ENCODE measurements at places on chromosomes 2 and 18.

- H3K4me1 ChIP-seq = peaks cover 36% of the 10 kb centered on the region
- H3K36me3 ChIP-seq = peaks cover 17% of the 10 kb centered on the region
- peak overlapping the region; percentile 75 for H3K4me3 ChIP-seq
- no peaks in the 10 kb centered on the region for H3K27me3 ChIP-seq
These were observed 244.3 kb downstream of the FAM210A start for GRCh38 chr18:13481820-13482617.

DNA sequence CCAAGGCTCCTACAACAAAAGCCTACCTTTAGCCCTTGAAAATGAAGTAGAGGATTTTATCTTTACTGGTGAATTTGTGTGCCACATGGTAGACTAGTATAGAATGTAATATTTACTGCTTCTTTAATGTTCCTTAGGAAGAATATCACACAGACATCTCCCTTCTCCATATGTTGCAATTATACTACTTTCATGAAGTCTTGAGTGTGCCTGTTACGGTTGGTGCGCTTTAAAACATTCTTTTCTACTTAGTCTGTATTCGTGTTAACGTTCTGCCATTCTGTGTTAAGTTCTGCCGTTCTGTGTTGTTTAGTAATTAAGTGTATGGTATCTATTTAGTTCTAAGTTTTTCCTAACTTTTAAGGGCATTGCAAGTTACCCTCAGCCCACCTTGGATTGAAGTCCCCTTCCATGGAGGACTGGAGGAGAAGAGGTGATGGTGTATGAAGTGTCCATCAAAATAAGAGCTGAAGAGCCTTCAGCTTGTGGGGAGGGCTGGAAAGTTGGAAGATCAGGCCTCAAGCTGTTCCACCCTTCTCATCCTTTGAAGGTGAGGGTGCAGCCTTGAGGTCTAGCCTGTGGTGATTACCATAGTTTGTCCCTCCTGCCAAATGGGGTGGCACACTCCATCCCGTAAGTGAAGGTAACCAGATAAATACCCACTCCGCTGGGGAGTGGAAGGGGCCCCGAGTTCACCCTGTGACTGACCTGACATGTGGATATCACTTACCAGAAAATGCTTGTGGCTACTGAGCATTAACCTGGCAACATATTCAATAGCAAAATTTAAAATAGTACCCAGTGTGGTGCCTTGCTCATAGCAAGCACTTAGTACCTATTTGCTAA lies 131.3 kb downstream of the SPTBN1 start:
- H3K4me3 ChIP-seq = no peak overlapping the region
- H3K27me3 ChIP-seq = no peaks in the 10 kb centered on the region
- H3K4me1 ChIP-seq = peaks cover 96% of the 10 kb centered on the region
- no peak for DNase-seq

GRCh38 chr2:216690456-216690852 lies 4.9 kb downstream of the IGFBP5 start:
- no peak for DNase-seq
- no peak overlapping the region for H3K27ac ChIP-seq
- peaks cover 25% of the 10 kb centered on the region for H3K4me1 ChIP-seq
- H3K4me3 ChIP-seq = no peak overlapping the region

DNA sequence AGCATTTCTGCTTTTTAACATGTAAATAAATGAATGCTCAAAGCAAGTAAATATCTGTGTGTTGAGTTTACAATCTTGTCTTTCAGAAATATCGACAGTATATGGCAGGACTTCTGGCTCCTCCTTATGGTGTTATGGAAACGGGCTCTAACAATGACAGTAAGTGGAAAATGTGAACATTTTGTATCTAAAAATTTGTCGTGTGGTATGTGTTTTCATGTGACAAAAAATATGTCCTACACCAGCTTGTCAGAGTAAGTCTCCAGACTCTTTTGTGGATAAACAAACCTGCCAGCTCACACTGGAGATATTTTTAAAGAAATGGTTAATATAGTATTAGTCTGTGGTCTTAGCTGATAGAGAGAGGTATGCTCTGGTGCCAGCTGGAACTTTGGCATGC lies 157.9 kb upstream of the MAP3K20 start:
- no peaks in the 10 kb centered on the region for H3K36me3 ChIP-seq
- H3K4me1 ChIP-seq = no peaks in the 10 kb centered on the region
- DNase-seq = no peak
- peaks cover 9% of the 10 kb centered on the region for H3K27me3 ChIP-seq

DNA sequence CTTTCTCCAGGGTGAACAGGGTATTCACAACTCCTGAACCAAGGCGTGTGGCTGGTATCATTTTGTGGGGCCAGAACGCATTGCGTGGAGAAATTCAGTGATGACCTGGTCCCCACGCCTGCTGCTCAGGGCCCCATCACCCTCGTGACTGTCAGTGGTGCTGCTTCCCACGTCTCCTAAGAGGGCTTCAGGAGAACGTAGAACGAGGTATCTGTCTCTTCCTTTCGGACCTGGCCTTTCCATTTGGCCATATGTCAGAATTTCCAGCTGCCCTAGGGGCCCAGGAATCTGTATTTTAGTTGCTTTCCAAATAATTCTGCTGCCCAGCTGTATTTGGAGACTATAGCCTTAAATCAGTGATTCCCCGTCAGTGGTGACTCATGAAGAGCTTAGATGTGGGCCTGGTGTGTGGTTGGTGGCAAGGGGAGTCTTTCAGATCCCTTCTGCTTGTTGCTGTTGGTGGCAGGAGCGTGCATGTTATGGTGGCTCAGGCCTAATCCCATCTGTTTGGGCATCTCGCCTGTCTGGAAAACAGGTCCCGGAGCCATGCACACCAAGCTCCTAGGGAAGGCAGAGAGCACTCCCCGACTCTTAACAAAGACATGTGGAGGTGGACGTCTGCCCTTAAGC lies 56.4 kb downstream of the NPAS2 start:
- H3K36me3 ChIP-seq = no peaks in the 10 kb centered on the region
- H3K4me3 ChIP-seq = no peak overlapping the region
- H3K4me1 ChIP-seq = no peaks in the 10 kb centered on the region

- H3K27ac ChIP-seq = no peak overlapping the region
- DNase-seq = no peak
- no peaks in the 10 kb centered on the region for H3K27me3 ChIP-seq
- H3K36me3 ChIP-seq = peaks cover 48% of the 10 kb centered on the region
- no peak overlapping the region for H3K4me3 ChIP-seq
These were observed 35.2 kb downstream of the SRBD1 start for GRCh38 chr2:45575881-45576280.

GRCh38 chr2:195647302-195647701 lies 9.7 kb upstream of the SLC39A10 start:
- no peak for DNase-seq
- H3K27ac ChIP-seq = peak overlapping the region; percentile 67
- H3K27me3 ChIP-seq = no peaks in the 10 kb centered on the region
- H3K36me3 ChIP-seq = no peaks in the 10 kb centered on the region

- DNase-seq = no peak
- H3K36me3 ChIP-seq = no peaks in the 10 kb centered on the region
- H3K4me3 ChIP-seq = no peak overlapping the region
- H3K4me1 ChIP-seq = no peaks in the 10 kb centered on the region
- peaks cover 1% of the 10 kb centered on the region for H3K27me3 ChIP-seq
These were observed 34.5 kb upstream of the L3MBTL4 start for GRCh38 chr18:6449213-6449612.

GRCh38 chr18:61731693-61732376 lies 161.0 kb downstream of the RNF152 start:
- no peaks in the 10 kb centered on the region for H3K4me1 ChIP-seq
- no peaks in the 10 kb centered on the region for H3K36me3 ChIP-seq
- no peak overlapping the region for H3K27ac ChIP-seq
- no peaks in the 10 kb centered on the region for H3K27me3 ChIP-seq

DNA sequence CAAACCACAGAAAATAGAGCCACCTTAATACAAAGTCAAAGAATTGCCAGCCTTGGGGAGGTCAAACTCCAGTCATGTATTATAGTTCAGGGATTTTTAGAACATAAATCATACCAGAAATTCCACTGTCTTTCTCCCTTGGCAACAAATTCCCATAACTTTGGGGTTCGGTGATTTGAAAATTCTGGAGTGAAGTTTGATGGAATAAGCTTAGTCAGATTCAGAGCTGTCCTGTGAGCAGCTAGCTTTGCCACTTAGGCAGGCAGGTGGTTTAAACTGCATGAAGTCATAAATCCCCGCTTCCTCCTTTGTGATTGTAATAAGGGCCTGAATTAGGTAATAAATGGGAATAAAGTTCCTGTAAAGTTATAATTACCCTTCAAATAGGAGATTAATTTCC lies 457.0 kb upstream of the HNMT start:
- no peak for DNase-seq
- no peaks in the 10 kb centered on the region for H3K36me3 ChIP-seq
- H3K4me3 ChIP-seq = no peak overlapping the region
- H3K27me3 ChIP-seq = no peaks in the 10 kb centered on the region
- no peaks in the 10 kb centered on the region for H3K4me1 ChIP-seq
- no peak overlapping the region for H3K27ac ChIP-seq

- H3K4me1 ChIP-seq = no peaks in the 10 kb centered on the region
- H3K27me3 ChIP-seq = no peaks in the 10 kb centered on the region
- no peak for DNase-seq
- H3K27ac ChIP-seq = no peak overlapping the region
These were observed 580.0 kb downstream of the RNF144A start for GRCh38 chr2:7497178-7497577.

GRCh38 chr2:120678926-120679325 lies 56.7 kb upstream of the GLI2 start:
- no peak overlapping the region for H3K27ac ChIP-seq
- no peak for DNase-seq
- peaks cover 4% of the 10 kb centered on the region for H3K4me1 ChIP-seq
- no peaks in the 10 kb centered on the region for H3K36me3 ChIP-seq
- H3K4me3 ChIP-seq = no peak overlapping the region

GRCh38 chr18:32802591-32803451 lies 30.0 kb upstream of the KLHL14 start:
- no peak for DNase-seq
- peak overlapping the region; percentile 98 for H3K27ac ChIP-seq
- no peaks in the 10 kb centered on the region for H3K27me3 ChIP-seq
- H3K4me3 ChIP-seq = peak overlapping the region; percentile 75
- peaks cover 52% of the 10 kb centered on the region for H3K4me1 ChIP-seq
- peaks cover 2% of the 10 kb centered on the region for H3K36me3 ChIP-seq

DNA sequence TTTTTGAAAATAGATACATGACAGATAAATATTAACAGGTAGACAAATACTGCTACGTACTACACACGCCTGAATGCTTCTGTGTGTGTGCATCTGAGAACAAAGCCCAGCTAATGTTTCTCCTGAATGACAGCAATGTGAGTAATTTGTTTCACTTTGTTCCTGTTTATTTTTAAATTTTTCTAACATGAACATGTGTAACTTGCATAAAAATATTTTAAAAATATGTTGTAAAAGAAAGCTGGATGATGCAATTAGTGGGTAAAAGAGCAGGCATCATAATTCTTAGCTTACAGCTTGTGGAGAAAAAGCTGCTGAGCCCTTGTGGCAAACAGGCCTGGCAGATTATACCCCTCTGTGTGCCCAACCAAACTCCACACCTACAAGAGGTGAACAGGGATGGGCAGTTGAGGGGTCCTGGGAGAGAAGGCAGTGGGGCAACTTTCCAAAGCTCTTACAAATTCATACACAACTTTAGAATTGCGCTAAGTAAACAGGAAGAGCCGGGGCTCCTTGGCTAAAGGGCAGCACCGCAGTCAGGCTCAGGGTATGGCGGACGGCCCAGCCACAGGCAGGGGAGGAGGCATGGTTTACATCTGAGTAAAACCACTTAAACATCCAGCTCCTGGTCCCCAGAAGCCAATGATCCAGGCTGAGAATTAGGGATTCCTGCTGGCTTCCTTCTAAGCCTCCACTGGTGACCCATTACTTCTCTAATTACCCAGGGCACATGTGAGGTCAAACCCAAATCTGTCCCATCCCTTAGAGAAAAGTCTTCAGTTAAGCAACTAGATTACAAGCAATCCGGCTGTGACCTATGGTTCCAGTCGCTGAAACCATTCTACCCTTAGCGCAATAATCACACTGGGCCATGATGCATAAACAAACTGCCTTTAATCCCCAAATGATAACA lies 14.0 kb downstream of the PXDN start:
- H3K4me1 ChIP-seq = no peaks in the 10 kb centered on the region
- H3K27me3 ChIP-seq = no peaks in the 10 kb centered on the region
- H3K27ac ChIP-seq = no peak overlapping the region
- H3K4me3 ChIP-seq = no peak overlapping the region

GRCh38 chr2:49043405-49043982 lies 110.8 kb downstream of the FSHR start:
- no peak overlapping the region for H3K4me3 ChIP-seq
- no peaks in the 10 kb centered on the region for H3K36me3 ChIP-seq
- H3K4me1 ChIP-seq = no peaks in the 10 kb centered on the region
- no peak overlapping the region for H3K27ac ChIP-seq
- no peaks in the 10 kb centered on the region for H3K27me3 ChIP-seq

GRCh38 chr2:101400506-101401325 lies 13.4 kb upstream of the CREG2 start:
- peak; percentile 31 for DNase-seq
- peaks cover 5% of the 10 kb centered on the region for H3K27me3 ChIP-seq
- H3K36me3 ChIP-seq = no peaks in the 10 kb centered on the region
- H3K4me1 ChIP-seq = peaks cover 65% of the 10 kb centered on the region
- peak overlapping the region; percentile 84 for H3K27ac ChIP-seq

DNA sequence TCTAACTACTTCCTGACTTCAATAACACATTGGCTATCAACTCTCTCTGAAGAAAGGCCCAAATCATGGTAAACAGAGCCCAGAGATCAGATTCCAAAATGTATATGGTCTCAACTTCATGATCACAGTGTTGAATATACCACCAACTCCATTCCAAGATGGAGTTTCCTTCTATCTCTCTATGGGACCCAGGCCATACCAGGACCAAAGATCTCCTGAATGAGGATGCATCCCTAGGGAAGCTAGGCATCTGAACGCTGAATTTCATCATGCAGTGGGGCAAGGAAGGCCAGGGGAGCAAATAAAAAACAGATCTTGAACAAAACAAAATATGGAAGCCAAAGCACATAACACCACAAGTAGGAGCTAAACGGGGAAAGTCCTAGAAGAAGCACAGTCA lies 320.7 kb upstream of the PKDCC start:
- no peak for DNase-seq
- no peak overlapping the region for H3K27ac ChIP-seq
- H3K4me3 ChIP-seq = no peak overlapping the region
- no peaks in the 10 kb centered on the region for H3K4me1 ChIP-seq
- peaks cover 2% of the 10 kb centered on the region for H3K27me3 ChIP-seq

GRCh38 chr18:23859466-23860336 lies 154.9 kb upstream of the TTC39C start:
- H3K27me3 ChIP-seq = no peaks in the 10 kb centered on the region
- H3K27ac ChIP-seq = peak overlapping the region; percentile 36
- no peak overlapping the region for H3K4me3 ChIP-seq
- H3K36me3 ChIP-seq = no peaks in the 10 kb centered on the region

GRCh38 chr18:35756506-35757117 lies 175.1 kb downstream of the GALNT1 start:
- no peak overlapping the region for H3K4me3 ChIP-seq
- no peaks in the 10 kb centered on the region for H3K36me3 ChIP-seq
- H3K27ac ChIP-seq = no peak overlapping the region
- DNase-seq = no peak

- H3K4me3 ChIP-seq = no peak overlapping the region
- H3K4me1 ChIP-seq = no peaks in the 10 kb centered on the region
- DNase-seq = no peak
- peaks cover 4% of the 10 kb centered on the region for H3K27me3 ChIP-seq
- H3K36me3 ChIP-seq = no peaks in the 10 kb centered on the region
These were observed 472.3 kb downstream of the TNS1 start for GRCh38 chr2:217530392-217531090.

GRCh38 chr18:65439188-65439587 lies 311.6 kb upstream of the CDH7 start:
- no peaks in the 10 kb centered on the region for H3K27me3 ChIP-seq
- no peaks in the 10 kb centered on the region for H3K36me3 ChIP-seq
- no peak for DNase-seq
- no peak overlapping the region for H3K4me3 ChIP-seq

All from activated B cell treated with CpG ODN at 0.5 μM for 24 hours (primary cell).